ENCODE measurements at places on chromosomes 2 and 18.

GRCh38 chr2:54947136-54947535 lies 103.1 kb downstream of the RTN4 start:
- DNase-seq, result no peak

GRCh38 chr2:70735071-70735470 lies 32.9 kb downstream of the ADD2 start:
- DNase-seq, result no peak

GRCh38 chr2:221555494-221555846 lies 16.6 kb downstream of the EPHA4 start:
- no peak for DNase-seq

DNA sequence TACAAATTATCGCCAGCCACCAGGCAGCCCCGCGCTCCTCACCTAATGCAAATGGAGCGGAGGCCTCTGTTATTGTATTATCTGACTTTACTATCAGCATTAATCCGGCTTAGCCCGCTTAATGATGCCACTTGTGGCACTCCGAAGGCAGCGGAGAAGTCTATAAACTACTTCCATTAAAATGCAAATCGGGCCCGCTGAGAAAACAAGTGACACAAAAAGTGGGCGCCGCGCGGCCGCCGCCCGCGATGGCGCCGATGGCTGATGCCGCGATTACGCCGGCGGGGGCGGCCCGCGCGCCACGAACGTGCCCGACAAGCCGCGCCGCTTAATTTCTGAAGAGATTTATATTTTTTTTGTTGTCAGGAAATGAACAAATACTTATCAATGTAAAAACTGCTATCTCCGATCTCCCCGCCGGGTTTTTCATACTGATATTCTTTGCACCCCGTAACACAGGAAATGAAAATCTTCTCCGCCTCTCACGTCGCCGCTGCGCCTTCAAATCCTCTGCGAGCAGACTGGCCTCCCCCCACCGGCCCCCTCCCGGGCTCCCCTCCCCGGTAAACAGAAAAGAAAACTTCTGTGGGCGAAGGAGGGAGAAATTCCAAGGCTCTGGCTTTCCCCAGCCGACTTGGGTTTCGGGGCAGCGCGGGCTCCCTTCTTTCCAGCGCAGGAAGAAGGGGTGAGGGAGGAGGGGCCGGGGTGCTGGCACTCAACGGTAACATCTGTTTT lies 221.8 kb downstream of the INSIG2 start:
- DNase-seq, result peak; percentile 78

DNA sequence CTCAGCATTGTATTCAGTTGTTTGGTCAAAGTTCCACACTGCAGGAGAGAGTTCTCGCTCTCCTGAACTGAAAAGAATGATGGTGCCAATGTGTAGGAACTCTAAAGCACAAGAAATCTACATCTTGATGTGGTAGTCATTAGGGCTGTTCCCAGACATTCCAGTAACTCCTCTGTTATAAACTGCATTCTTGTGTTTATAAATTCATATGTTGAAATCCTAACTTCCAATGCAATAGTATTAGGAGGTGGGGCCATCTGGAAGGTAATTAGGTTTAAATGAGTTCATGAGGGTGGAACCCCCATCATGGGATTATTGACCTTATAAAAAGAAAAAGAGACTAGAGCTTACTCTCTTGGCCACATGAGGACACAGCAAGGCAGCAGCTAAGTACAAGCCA lies 239.6 kb downstream of the CDH20 start:
- DNase-seq, result no peak

DNA sequence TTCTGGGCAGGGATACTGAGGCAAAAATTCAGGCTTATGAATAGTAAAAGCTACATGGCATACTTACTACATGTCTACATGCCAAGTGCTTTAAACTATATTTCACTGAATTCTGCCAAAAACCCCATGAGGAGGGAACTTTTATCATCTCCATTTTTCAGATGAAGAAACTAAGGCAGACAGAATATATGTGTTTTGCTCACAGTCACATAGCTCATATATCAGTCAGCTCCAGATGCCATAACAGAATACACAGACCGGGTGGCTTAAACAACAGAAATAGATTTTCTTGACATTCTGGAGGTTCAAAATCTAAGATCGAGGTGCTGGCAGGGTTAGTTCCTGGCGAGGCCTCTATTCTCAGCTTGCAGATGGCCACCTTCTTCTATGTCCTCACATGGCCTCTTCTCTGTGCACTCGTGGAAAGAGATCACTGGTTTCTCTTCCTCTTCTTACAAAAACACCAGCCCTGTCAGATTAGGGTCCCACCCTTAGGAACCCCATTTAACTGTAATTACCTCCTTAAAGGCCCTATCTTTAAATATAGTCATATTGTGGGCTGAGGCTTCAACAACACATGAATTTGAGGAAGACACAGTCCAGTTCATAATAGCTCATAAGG lies 27.1 kb upstream of the CREB1 start:
- no peak for DNase-seq

DNA sequence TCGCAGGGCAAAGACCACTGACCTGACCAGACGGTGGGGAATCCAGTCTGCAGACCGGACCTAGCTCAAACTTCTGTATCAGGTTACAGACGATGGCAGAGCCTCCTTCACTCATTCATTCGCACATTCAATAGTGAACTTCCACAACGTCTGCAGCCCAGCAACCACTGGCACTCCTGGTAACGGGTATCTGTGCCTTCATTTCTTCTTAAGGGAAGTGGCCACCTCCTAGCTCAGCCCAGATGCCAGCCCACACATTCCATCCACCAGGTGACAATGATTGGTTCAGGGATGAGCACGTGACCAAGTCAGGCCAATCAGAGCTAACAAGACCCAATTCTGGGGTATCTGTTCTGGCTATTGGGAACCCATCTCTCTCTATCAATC lies 15.9 kb upstream of the ARMC9 start:
- no peak for DNase-seq

DNA sequence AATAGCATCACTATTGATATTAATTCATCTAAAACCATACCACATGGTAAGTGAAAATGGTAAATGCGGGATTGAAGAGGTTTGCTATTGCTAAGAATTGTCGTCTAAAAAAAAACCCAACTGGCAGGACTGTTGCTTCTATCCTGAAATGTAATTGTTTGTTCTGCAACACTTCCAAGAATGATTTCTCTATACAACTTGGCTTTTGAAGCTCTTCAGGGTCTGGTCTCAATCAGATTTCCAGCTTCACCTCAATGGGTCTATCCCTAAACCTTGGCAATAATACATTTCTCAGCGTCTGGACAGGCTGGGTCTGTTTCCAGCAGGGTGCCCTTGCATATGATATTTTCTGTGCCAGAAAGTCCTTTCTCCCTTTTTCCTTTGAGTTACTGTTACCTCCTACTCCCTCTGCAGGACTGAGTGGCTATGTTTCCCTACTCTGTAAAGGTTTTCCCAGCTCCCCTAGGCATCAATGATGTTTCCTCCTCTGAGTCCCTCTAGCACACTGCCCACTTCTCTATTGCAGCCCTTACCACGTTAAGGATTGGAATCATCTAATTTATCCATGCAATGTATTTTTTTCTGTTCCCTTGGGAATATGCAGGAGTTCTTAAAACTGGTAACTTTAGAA lies 118.2 kb upstream of the REV1 start:
- DNase-seq, result no peak

- DNase-seq, result peak; percentile 81
These were observed 176.0 kb downstream of the SMAD2 start for GRCh38 chr18:47754311-47755101.

- DNase-seq, result no peak
These were observed 276.5 kb downstream of the NBAS start for GRCh38 chr2:15284614-15285013.

GRCh38 chr18:23173912-23174311 lies 38.6 kb downstream of the CABLES1 start:
- no peak for DNase-seq

- DNase-seq, result peak; percentile 46
These were observed 12.5 kb downstream of the NPC1 start for GRCh38 chr18:23573626-23574431.

DNA sequence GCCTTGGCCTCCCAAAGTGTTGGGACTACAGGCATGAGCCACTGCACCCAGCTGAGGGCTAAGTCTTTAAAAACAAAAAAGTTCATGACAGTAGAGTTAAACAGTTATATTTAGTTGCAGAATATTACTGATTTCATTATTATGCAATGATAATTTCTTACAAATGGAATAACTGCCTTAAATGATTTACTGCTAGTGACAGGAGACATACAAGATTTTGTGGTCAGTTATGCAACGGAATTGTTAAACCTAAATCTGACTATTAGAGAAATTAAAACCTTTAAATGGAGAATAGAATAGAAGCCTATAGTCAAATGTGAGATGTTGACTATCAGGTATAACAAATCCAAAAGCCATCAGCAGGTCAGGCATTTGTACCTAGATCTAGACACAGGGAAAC lies 10.3 kb upstream of the DNAJC10 start:
- no peak for DNase-seq

- DNase-seq, result no peak
These were observed 187.8 kb upstream of the HDAC4 start for GRCh38 chr2:239588451-239589269.

DNA sequence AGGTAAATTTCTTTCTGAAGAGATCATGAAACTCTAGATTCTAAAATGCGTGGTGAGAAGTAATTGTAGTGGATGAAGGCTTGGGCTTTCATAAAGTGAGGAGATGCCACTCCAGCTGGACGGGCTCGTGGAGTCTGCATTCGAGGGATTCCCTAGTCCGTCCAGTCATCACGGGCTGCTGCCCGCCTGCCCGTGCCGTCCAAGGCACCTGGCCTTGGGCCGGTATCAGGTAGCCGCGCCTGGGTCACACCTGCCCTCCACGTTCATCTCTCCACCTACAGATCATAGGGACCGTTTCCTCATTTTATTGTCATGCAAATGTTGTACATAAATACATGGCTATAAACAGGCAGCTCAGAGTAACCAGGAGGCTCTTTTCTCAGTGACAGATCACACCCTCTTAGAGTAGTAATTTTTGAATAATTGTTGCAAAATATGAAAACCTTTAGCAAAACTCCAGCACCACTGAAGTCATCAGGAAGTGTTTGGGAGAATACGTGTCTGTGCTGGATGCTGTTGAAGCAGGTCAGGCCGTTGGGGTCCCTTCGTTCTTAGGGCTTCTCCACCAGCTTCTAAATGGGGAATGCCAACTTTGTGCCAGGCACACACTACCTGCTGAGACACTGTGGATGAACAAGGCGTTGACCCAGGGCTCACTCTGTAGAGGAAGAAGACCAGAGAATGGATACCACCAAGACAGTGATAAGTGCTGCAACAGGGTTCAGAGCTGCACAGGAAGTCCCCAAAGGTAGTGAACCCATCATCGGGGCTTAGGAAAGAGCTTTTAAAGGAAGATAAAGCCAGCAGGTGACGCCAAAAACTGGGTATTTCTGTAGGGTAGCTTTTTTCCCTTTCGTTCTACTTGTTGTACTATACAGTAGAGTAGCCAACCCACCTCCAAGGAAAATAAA lies 112.5 kb downstream of the FAM210A start:
- DNase-seq, result no peak

GRCh38 chr18:30385684-30386083 lies 656.9 kb downstream of the DSC3 start:
- no peak for DNase-seq

DNA sequence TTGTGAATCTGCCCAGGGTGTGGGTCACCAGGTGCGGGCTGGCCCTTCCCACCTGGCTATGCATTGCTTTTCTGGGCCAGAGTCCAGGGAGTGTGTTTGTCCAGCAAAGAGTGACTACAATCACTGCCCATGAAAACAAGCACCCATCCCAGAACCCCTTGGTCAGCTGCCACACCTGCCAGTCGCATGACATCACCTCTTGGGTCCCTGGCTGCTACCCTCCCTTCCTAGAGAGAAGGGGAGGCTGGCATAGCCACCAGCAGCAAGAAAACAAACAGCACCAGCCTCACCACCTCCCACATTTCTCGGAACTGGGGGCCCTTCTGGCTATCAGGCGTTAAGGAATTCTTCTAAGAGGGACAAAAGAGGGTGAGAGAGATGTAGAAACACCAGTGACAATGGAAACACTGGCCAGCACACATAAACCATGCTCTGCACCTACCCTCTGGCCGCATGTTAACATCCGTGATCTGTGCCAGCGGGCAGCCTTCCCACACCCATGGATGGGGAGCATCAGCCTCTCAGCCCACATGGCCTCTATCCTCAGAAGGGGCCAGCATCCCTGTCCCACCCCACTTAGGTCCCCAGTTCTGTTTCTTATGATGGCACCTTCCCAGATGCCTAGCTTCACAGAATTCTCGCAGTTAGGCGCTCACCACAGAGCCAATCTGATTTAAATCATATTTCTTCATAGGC lies 109.7 kb upstream of the GLI2 start:
- DNase-seq, result no peak

DNA sequence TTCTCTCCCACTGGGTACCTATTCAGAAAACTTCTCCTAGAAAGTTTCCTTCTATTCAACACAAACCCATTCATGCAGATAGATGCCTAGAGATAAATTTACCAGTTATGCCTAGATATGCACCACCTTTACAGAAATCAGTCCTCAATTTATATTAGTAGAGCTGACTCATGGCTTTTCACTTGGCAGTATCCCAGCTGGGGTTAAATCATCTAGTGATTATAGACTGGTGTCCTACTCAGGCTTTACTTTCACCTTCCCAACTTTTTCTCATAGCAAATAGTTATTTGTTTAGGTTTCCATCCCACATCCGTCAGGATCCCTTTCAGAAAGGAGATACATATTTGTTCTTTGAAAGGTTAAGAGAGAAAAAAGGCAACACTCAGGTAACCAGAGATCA lies 124.5 kb downstream of the AQP4 start:
- no peak for DNase-seq

DNA sequence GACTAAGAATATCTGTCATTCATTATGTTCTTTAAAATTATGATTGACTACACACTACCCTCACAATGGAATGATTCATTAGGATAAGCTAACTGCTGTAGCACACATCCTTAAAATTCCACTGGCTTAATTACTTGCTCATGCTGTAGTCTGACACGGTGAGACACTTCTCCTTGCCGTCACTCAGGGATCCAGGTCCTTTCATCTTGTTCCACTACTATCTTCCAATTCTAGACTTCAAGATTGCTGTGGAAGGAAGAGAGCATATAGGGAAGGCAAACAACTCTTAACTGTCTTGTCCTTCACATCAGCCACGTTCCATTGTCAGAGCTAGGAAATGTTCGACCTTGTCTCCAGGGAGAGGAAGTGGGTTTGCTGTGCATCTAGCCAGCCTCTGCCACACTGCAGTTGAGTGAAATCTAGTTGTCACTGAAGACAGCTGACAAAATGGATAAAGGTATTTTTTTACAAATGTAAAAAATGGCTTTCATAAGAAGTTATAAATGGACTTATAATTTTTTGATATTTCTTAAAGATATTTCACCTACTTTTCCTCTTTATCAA lies 30.1 kb downstream of the GREB1L start:
- DNase-seq, result no peak

DNA sequence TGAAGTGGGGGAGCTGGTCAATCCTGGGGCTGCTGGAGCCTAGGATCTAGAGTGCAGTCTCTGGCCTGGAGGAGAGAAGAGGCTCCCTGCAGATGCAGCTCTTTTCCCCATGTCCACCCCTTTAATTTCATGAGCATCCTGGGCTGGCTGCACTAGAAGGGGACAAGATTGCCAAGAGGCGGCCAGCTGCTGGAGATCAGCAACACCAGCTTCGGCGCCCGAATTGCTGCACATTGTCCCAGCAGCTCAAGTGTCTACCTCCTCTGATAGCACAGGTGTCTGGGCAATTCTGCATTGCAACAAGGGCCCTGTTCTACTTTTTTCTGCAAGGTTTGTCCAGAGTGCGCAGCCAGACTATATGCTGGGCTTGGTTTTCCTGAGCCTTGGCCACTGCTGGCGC lies 125.7 kb downstream of the AGAP1 start:
- no peak for DNase-seq

Measured in activated CD4-positive, alpha-beta T cell treated with anti-CD3 and anti-CD28 coated beads for 48 hours (primary cell).